ENCODE measurements at places on chromosomes 11 and 22. TPM values are rescaled to one million over a fixed set of nuclear protein-coding genes. Genes with fewer than 3 reads are reported as not detected.
A peak's percentile ranks its signal among the peaks of the same experiment; 100 is the strongest.

DNA sequence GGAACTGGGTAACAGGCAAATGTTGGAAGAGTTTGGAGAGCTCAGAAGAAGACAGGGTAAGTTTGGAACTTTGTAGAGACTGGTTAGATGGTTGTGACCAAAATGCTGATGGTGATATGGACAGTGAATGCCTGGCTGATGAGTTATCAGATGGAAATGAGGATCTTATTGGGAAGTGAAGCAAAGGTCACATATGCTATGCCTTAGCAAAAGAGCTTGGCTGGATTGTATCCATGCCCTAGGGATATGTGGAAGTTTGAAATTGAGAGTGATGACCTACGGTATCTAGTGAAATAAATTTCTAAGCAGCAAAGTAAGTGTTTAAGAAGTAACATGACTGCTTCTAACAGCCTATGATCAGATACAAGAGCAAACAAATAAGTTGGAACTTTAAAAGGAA, 17.8 kb downstream of the BBOX1 start:
- DNase-seq = no peak

DNA sequence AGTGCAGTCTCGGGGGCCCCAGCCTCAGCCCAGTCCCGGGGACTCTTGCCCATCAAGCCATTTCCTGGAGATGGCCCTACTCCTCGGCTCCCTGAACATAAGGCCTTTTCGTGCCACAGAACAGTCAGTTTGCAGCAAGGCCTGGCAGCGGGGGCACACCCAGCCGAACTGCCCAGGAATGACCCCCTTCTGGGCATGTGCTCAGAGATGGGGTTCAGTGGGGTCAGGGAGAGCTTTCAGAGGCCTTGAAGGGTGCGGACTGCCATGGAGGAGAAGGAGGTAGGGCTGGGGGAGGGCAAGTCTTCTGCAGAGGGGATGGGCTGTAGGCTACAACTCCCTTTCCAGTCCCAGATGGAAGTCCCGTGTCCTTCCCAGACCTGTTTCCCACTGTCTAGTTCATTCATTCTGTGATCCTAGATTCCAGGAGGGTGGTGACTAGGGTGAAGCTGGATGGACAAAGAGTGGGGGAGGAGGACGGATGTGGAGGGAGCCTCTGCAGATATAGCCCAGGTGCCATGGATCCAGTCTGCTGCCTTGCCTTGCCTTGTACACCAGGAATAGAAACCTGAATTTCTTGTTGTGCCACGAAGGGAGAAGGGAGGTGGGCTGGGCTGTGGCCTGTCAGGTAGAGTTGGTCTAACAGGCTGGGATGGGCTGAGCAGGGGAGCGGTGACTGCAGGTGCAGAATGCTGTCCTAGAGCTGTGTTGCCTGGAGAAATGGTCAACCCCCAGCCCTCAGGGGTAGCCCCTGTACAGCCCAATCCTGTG, 14.2 kb upstream of the OMP start:
- DNase-seq = no peak

DNA sequence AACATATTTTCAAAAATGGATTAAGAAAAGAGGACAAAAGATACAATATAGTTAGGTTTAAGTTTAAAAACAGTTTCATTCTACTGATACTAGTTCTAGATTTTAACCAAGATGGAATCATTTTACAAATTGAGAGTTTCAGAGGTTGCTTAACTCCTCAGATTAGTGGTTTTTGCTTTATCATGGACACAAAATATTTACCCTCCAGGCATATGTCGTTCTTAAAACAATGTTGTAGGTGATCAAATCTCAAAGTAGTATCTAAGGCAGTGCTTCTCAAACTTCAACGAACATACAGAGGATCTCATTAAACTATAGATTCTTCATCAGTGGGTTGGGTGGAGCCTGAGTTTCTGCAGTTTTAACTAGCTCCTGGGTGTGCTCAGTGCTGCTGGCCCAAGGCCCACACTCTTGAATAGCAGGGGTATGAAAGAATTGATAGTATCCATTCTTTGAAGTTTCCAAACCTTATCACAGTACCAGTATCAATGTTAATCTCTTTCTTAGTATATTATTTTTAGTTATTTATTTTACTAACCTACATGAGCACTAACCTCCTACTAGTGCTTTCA, 48.0 kb downstream of the YAP1 start:
- DNase-seq = no peak

GRCh38 chr22:29040385-29041275, 21.0 kb downstream of the C22orf31 start:
- peak; percentile 83 for DNase-seq

DNA sequence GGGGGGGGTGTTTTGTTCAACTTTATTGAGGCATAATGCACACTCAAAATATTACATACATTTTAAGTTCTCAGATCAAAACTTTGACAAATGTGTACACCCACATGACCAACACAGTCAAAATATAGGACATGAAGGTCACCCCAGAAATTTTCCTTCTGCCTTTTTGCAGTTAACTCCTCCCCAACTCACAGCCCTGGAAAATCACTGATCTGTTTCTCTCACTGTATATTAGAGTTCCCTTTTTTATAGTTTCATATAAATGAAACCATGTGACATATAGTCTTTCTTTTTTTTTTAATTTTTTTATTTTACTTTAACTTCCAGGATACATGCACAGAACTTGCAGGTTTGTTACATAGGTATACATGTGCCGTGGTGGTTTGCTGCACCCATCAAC, 4.6 kb downstream of the TMPRSS5 start:
- DNase-seq = no peak

The SNX15 gene
- 22.5 TPM for total RNA-seq

DNA sequence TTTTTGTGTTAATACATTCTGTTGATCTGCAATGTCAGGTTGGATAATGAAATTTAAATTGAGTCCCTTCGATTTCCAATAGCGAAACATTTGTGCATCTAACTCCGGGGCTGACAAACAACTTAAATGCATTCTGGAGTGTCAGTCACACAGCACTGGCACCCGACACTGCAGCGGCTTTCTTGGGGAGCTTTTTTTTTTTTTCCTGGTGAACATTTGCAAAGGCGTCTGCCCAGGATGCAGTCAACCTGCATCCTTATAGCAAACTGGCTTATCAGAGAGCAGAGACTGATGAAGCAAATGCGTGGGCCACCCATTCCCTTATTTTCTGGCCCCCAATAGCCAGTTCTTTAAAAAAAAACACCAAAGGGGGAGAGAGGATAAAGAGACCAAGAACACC, 1167.7 kb downstream of the LRRC4C start:
- DNase-seq = no peak

DNA sequence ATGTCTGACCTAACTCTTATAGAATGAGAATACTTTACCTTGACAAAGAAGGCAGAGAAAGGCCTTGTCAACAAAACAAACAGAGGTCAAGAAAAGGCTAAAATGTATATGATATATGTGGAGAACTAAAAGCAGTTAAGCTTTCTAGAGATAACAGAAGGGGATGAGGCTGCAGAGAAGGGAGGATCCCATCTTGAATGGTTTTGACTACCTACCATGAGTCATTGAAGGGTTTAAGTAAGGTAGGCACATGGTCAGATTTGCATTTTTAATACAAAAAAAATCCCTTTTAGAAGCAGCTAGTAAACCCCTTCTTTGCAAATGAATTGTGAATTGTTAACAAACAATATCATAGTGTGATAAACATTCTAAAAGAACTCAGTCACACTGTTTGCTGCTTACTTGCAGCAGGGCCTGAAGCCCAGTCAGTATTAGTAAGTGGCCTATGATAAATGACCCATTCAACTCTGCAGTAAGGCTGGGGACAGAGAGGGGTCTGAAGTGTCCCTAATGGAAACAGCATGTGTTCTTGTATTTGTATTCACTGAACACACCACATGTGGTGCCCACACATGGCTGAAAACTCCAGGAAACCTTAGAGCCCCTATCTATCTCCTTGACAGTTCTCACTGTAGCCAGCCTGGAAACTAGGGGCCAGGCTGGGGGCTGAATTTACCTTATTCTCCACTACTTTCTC, 328.8 kb upstream of the PITPNB start:
- no peak for DNase-seq

The NEAT1 gene
- total RNA-seq = 243 TPM

GRCh38 chr11:123478352-123478987, 48.4 kb downstream of the GRAMD1B start:
- DNase-seq = peak; percentile 60

GRCh38 chr22:44458044-44459020, 39.7 kb downstream of the RTL6 start:
- peak; percentile 8 for DNase-seq

The B4GAT1 gene
- total RNA-seq = 28.2 TPM

GRCh38 chr11:70073871-70074371, 4.2 kb upstream of the ANO1 start:
- no peak for DNase-seq

- DNase-seq = no peak
These were observed 9.4 kb downstream of the DRD2 start for GRCh38 chr11:113465786-113466185.

- DNase-seq = no peak
These were observed 101.6 kb upstream of the USP47 start for GRCh38 chr11:11740073-11740702.

DNA sequence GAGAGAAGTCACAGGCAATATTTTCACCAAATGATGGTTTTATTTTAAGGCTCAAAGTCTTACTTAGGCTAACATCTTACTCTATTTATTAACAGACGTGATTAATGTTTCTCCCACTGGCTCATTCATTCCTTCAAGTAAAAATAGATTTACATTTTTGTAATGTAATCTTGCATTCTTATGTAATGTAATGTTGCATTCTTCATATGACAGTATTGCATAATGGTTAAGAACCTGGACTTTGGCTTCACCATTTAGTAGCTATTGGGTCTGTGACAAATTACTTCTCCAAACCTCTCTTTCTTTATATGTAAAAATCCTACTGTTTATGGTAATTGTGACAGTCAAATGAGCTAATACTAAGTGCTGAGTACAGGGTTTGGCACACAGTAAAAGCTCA, 3.3 kb upstream of the DIXDC1 start:
- no peak for DNase-seq

The OR51B5 gene
- total RNA-seq = 1.3 TPM

The MMP3 gene
- not detected for total RNA-seq

- no peak for DNase-seq
These were observed 377.3 kb downstream of the FAM181B start for GRCh38 chr11:82356316-82356715.

The STK33 gene
- total RNA-seq = 36.6 TPM

The TTC12 gene
- total RNA-seq = 42.1 TPM

The UPK2 gene
- 0.68 TPM for total RNA-seq

DNA sequence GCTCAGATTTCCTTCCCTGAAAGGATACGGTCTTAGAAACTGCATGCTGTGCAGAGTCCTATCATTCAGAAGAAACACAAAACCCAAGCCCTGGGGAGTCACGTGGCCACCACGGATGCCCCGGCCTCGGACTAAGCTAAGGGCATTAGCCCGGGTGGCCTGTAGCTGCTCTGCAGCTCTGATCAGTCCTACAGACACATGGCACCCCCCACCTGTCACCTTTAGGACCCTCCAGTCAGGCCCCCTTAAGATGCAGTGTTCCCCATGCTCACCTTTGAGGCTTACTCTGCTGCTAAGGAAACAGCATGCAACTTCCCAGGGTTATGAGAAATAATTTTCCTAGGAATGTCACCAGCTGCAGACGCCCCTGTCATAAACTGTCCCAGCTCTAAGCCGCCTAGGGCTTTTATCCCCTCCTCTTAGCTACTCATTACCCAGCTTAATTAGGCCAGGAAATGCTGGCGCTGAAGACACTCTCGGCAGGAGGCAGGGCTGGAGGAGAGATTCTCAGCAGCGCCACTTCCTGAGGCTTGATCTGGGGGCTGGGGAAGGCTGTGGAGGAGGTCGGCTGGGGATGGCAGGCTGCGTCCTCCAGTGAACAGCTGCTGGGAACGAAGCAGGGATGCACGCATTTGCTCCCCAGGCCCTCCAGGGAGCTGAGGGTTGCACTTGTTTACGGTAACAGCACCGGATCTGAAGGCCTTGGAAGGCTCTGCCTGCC, 47.2 kb upstream of the ADA2 start:
- DNase-seq = peak; percentile 21

The KCTD14 gene
- total RNA-seq = 0.71 TPM

The GAL3ST1 gene
- total RNA-seq = 11.3 TPM

The CCDC83 gene
- 22.6 TPM for total RNA-seq

The ZC3H7B gene
- 56.4 TPM for total RNA-seq

- DNase-seq = no peak
These were observed 6.0 kb downstream of the VSIG2 start for GRCh38 chr11:124745835-124746620.

DNA sequence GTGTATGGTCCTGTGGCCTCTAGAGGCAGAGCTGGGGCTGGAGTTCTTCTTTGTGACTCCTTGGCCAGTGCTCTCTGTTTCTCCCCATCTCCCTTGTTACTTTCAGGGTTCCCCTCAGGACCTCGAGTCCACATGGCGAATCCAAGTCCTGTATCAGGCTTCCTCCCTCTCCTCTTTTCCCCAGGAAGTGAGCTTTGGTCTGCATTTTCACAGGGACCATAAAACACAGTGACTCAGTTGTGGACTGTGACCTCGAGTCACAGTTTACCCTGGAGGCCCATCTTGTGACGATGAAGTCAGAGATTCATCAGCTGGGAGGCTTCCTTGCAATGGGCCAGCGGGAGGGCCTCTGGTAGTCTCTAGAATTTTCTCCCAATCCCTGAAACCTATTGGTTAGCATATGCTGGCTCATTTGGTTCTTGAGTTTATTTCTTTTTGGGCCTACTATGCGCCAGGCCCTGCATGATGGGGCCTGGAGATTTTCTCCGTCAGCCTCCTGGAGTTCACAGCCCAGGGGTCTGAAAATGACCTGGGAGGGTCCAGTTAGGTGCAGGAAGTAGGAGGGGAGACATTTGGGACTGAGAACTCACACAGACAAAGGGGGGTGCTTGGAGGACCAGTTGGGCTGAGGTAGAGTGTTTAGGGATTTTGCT, 100.8 kb downstream of the KIAA1671 start:
- no peak for DNase-seq

The CCDC73 gene
- 14.3 TPM for total RNA-seq

GRCh38 chr22:36334821-36335603, 52.8 kb downstream of the MYH9 start:
- DNase-seq = no peak

GRCh38 chr22:39470451-39471291, 13.9 kb downstream of the MGAT3 start:
- DNase-seq = no peak

- DNase-seq = no peak
These were observed 241.3 kb upstream of the LARGE1 start for GRCh38 chr22:34161431-34162123.

DNA sequence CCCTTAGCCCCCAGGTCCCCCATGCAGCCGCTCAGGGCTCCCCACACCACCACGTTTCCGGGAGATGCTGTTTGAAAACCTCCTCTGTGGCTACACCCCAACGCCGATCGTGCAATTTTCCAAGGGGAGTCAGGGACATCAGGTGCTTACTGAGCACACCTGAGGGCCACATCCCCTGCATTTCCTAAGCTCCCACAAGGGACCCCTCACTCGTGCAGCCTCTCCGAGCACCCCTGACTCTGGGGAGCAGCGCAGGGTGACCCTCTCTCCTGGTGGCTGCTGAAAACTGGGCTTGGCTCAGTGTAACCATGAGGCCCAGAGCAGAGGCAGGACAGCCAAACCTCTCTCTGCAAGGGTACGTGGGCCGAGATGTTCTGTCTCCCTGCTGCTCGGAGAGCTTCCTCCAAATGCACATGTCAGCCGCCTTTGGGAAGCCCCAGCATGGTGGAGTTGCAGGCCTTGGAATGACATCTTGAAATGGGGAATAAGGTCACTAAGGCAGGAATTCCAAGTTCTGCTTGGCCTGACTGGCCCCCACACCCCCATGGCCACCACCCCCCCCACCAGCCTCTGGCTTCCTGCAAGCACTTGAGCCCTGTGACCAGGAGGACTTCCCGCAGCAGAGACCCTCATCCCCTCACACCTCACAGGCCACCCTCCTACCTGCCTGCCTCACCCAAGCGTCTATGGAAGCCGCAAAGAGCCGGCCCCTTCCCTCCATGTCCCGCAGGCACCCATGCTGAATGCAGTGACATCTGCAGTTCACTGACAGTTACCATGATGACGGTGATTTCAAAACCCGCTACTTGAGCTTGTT, 257.4 kb downstream of the BRD1 start:
- DNase-seq = no peak
